ENCODE measurements at places on chromosomes 1 and 21.
A peak's percentile ranks its signal among the peaks of the same experiment; 100 is the strongest.

DNA sequence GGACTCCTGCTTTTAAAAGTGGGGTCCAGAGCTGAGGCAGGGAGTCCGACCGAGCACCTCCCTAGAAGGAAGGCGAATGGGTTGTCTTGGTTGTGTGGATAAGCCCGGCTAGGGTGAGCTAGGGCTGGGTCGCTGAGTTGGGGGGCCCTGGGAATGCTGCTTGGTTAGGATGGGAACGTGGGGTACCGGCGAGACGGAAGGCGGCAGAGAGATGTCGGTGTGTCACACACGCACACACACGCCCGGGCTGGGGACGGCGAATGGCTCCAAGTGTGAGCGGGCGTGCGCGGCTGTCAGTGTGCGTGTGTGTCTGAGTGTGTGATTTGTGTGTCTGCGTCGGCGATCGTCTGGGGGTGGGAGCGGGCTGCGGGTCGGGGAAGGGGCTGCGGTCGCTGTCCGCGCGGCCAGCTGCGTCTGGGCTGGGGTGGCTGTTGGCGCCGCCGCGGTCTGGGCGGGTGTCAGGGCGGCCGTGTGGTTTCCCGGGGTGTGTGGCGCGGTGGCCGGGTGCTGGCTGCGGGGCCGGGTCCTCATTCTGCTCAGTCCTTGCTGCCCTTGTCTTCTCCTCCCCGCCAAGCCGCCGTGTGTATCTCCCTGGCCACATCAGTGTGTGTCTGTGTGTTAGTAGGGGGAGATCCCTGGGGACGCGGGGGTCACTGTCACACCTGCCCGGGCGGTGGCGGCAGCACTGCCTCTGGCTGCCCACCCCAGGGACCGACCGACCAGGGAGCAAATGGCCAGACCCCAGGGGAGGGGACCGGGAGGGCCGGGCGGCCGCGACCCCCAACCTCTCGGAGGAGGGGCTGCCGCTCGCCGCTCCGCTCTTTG lies 1.1 kb downstream of the EFNA3 start:
- DNase-seq: no peak

DNA sequence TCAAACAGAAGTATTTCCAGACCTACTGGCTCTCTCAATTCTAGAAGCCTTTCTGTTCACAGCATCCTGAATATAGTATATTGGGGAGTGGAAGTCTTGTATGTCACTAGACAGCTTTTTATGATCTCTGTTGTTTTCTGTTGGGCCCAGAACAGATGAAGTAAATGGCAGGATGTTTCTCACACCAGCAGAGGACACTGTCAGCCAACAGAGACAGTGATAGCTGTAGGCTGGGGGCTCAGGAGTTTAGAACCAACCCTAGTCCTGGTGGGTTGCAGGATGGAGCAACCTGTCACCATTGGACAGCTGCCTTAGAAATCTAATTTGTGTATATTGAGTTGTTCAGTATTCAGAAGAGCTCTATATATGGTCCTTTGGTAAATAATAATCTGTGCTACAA lies 16.9 kb downstream of the AGO1 start:
- DNase-seq: no peak

DNA sequence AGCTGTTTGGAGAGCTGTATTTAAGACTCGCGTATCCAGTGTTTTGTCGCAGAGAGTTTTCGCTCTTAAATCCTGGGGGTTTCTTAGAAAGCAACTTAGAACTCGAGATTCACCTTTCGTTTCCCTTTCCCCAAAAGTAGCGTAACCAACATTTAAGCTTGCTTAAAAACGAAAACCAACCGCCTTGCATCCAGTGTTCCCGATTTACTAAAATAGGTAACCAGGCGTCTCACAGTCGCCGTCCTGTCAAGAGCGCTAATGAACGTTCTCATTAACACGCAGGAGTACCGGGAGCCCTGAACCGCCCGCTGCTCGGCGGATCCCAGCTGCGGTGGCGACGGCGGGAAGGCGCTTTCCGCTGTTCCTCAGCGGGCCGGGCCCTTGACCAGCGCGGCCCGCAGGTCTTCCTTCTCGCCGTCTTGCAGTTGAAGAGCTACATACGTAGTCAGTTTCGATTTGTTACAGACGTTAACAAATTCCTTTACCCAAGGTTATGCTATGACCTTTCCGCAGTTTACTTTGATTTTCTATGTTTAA lies 1.9 kb downstream of the OLIG1 start:
- no peak for DNase-seq

- DNase-seq: no peak
Measured at GRCh38 chr1:71687376-71687775, 595.0 kb downstream of the NEGR1 start.

DNA sequence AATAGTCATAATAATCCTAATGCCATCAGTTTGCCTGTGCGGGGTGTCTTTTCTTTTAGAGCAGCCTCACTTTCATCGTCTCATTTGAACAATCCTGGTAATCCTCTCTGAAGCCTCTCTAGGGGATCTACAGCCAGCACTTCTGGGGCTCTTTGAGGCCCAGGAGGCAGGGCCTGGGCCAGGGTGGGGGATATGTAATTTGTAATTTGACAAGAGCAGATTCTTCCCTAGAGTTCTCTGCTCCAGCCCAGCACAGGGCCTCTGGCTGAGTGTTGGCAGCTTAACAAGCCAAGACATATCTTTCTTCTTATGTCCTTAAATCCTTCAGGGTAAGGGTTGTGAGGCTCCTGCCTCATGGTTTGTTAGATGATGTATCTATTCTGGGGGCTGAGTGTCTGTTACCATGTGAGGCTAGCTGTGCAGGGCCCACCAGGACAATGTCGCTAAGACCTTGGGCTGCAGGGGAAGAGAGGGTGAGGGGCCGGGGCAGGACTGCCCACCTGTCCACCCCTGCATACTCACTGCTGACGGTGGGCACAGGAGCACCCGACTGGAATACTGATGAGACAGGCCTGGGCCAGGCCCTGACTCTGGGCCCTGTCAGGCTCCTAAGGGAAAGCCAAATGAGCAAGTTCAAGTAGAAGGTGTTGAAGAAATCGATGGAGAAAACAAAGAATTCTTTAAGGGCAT lies 45.3 kb upstream of the PARP1 start:
- DNase-seq: no peak

DNA sequence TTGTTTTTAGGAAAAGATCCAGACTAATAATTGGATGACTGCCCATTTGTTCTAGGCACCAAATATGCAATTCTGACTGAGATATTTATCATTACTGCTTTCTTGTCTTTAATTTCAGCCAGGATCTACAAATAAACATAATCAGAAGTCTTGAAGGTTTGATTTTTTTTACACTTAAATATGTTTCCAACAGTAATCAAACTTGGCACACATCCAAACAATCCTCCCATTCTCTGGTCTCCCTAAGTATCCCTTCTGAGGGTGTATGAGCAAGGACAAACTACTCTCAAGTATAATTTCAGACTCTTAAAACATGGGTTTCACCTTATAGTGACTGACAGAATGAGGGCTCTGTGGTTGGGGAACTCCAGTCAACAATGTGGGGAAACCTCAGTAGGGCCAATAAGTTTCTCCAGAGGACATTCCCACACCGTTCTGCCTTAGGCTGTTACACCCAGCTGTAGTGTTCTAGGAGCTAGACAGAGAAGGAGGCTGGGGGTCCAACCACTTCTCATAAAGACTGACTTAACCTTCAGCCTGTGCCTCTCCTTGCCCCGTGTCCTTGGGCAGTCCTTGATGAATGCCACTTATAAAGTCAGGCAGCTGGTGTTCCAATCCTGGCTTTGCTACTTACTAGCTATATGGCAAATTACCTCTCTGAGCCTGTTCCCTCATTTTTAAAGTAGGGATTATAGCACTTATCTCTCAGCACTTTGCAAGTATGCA lies 1.5 kb upstream of the PALMD start:
- peak; percentile 14 for DNase-seq

DNA sequence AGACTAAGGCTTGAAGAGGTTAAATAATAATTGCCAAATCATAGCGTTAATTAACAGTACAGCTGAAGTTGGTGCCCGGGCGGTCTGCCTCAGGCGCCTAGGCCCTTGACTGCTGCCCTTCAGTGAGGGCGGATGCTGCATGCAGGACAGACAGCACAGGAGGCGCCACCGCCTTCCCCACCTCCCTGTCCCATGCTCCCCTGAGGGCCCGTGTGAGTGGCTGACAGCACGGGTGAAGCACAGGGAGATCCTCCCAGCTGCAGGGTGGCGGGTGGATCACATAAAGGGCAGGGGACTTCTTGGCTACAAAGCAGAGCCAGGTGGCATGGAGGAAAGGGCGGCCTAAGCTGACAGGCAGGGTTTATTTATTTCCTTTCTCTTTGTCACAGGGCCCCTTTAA lies 49.1 kb downstream of the DDX20 start:
- DNase-seq: no peak

GRCh38 chr1:57727121-57727520 lies 303.3 kb upstream of the DAB1 start:
- no peak for DNase-seq

DNA sequence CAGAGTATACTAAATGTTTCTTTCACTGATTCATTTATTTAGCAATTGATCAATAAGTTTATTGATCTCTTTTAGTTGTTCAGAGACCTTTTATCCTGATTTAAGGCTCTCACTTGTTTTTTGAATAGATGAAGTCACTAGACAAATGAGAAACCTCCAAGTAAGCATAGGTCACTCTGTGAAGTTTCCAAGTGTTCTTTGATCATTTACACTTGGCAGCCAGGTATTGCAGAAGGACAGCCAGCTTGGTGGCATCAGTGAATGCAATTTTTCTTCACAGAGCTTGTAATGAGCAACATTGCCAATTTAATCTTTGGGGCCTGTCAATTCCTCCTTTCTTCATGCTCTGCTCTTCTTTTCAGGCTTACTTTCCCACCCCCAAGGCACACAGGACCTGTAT lies 413.0 kb downstream of the OMA1 start:
- no peak for DNase-seq

DNA sequence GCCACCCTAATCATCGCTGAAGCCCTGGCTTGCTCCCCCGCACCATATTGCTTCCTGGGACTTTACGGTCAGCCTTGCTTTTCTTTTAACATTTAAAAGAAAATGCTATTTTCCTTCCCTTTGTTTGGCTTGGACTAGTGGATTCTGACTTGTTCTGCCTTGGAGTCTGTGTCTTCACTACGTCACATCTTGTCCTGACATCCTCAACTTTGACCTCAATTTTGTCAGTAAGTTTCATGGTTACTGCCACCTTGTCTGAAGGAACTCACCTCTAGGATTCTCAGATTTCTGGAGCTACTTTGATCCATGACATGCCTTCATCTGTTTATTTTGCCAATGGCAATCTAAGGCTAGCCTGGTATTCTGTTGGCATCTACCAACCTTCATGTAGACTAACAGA lies 4.3 kb downstream of the RNASEL start:
- DNase-seq: no peak

- no peak for DNase-seq
Measured at GRCh38 chr1:182845379-182845778, 6.2 kb downstream of the DHX9 start.

DNA sequence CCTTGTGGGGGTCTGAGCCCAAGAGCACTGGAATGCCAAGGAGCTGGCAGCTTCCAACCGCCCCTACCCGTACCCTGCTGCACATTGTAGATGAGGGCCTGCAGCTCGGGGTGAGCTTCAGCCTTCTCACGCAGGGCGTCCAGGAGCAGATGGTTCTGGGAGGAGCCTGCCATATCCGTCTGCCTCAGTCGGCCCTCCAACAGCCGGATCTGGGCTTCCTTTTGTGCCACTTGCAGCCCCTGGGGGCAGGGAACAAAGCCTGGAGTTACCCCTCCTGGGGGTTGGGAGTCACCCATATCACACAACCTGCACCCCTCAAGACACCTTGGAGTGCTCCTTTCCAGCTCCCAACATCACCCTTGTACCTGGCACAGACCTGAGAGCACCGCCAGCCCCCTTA lies 34.8 kb downstream of the KIF21B start:
- no peak for DNase-seq

- DNase-seq: no peak
Measured at GRCh38 chr1:68141071-68142021, 90.9 kb upstream of the DIRAS3 start.

DNA sequence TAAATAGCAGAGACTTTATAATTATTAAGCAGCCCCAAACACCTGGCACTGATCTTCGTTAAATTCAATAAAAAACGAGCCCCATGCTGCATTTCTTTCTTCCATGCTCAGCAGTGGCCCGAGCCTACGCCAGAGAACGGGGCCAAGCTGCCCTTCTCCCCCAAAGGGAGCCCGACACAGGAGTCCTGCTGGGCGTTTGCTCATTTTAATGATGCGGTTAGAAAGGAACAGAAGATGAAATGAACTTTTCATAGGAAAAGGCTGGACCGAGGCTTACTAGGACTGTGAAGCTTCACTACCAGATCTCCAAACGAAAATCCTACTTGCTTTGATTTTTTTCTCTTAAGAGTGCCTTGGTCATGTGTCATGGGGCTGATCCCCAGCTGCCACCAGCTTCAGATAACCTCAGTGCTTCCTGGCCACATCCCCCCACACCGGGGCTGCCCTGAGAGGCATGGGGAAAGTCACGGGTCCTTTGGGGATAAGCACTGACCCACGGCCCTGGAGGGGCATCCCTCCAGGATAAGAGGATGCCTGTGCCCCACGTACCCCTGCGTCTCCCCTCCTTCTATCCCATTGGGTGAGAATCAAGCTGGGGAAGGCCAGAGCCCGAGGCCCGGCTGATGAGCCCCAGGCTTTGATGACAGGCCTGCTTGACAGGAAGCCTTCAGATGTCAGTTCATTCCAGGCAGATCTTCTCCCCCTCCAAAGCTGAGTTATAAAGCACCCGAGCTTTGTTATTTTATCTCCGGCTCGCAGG lies 34.2 kb downstream of the PGBD5 start:
- no peak for DNase-seq

GRCh38 chr21:41703857-41704501 lies 62.9 kb downstream of the RIPK4 start:
- no peak for DNase-seq
